ENCODE measurements at places on chromosomes 6 and 20.
A peak's percentile ranks its signal among the peaks of the same experiment; 100 is the strongest.

DNA sequence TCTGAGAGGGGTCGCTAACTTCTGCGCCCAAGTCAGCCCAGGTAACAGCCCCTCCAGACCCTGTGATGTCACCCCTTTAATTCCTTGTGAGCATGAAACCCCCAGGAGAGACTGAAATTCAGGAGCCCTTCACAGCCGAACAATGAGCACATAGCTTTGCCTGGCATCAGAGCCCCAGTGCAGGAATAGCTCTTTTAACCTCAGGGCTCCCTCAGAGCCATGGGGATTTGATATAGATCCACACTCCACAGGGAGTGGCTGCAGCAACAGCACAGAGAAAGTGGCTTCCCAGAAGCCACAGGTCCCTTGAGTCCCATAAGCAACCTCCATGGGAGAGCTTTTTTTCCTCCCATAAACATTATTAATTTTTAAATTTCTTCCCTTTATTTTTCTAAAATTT is 150.0 kb upstream of the MARCKS start:
- no peaks in the 10 kb centered on the region for H3K27me3 ChIP-seq
- H3K36me3 ChIP-seq, result no peaks in the 10 kb centered on the region
- no peak overlapping the region for H3K27ac ChIP-seq
- no peak for DNase-seq
- peaks cover 4% of the 10 kb centered on the region for H3K4me1 ChIP-seq

DNA sequence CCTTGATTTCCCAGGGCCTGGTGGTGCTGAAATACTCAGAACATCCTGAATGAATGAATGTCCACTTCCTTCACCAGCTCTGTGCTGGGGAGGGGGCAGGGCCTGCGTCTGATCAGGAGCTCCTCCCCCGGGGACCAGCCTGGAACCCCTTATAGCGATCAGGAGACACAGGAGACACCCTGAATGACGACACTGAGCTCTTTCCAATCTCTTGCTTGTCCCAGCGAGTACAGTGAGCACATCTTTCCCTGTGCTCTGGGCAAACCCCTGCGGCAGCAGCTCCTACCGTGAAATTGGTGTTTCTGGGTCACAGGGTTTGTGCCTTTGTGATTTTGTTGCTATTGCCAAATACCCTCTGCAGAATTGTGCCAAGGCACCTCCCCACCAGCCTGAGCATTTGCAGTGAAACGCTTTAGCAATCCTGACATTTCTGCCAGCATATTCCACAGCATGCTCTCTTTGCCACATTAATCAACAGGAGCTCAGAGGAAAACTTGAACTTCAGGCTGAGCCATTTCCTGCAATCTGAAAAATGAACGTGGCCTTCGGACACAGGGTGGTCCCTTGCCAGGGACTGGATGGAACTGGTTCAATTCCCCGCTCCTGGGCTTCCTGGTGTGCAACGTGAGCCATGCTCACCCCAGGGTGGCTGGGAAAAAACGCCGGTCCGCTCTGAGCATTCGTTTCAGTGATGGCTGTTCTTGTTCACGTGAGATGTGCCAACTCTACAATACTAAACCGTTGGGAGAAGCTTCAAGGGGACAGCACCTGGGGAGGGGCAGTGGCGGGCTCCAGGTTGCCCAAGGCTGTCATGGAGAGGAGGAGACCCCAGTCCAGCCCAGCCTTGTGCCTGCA is 23.1 kb upstream of the MRGBP start:
- no peak for DNase-seq
- no peaks in the 10 kb centered on the region for H3K36me3 ChIP-seq
- H3K4me1 ChIP-seq, result peaks cover 63% of the 10 kb centered on the region
- H3K27me3 ChIP-seq, result peaks cover 12% of the 10 kb centered on the region

DNA sequence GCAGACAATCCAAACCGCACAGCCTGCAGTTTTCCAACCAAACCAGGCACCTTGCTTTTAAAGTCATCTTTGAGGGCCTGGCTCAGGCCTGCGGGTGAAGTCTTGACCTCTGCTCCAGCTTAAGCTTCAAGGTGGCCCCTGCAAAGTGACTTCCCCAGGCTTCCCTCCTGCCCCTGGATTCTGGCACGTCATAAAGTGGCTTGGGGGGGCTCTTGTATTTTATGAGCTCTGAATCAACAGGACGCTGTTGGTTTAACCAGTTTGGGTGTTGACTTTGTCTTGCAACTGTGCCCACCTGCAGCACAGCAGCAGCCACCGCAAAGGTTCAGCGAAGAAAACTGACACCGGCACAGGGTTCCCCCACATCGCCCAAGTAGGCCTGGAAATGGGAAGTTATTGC is 81.2 kb downstream of the NFATC2 start:
- peak overlapping the region; percentile 64 for H3K27ac ChIP-seq
- H3K4me1 ChIP-seq, result peaks cover 21% of the 10 kb centered on the region
- no peak overlapping the region for H3K4me3 ChIP-seq
- no peaks in the 10 kb centered on the region for H3K36me3 ChIP-seq
- DNase-seq, result no peak
- peaks cover 6% of the 10 kb centered on the region for H3K27me3 ChIP-seq

DNA sequence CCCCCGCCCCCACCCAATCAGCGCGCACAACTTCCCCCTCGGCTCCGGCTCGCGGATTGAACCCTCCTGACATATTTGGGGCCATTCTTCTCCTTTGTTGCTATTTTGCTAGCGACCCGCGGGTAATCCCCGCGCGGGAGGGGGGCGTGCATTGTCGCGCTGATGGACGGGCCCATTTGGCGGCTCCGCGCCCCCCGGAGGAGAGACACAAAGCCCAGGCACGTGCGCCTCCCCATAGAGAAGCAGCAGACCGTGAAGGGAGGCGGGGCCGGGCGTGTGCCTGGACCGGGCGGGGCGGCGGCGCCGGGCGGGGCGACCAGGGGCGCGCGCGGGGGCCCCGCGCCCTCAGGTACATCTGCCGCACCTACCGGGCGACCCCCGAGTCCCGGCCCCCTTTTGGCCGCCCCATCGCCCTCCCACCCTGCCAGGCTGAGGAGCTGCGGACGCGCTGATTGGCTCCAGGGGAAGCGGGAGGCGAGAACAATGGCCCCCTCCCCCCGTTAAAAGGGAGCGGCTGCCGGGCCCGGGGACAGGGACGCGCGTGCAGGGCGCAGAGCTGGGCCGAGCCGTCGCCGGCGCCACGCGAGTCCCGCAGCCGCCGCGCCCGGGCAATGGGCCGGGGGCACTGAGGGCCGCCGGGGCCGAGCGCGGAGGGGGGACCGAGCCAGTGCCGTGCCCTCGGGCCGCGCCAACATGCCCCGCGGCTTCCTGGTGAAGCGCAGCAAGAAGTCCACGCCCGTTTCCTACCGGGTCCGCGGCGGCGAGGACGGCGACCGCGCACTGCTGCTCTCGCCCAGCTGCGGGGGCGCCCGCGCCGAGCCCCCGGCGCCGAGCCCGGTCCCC is at the start of gene INSM1:
TSS of gene INSM1 (plus strand) at position 530 of the 843 bp plus-strand sequence. CDS start at position 694, 164 bp downstream.
- DNase-seq, result peak; percentile 35
- H3K4me3 ChIP-seq, result peak within 1 kb of the TSS; percentile 67
- no peak within 1 kb of the TSS for H3K27ac ChIP-seq
- H3K27me3 ChIP-seq, result peaks cover 89% of the 10 kb centered on the region

DNA sequence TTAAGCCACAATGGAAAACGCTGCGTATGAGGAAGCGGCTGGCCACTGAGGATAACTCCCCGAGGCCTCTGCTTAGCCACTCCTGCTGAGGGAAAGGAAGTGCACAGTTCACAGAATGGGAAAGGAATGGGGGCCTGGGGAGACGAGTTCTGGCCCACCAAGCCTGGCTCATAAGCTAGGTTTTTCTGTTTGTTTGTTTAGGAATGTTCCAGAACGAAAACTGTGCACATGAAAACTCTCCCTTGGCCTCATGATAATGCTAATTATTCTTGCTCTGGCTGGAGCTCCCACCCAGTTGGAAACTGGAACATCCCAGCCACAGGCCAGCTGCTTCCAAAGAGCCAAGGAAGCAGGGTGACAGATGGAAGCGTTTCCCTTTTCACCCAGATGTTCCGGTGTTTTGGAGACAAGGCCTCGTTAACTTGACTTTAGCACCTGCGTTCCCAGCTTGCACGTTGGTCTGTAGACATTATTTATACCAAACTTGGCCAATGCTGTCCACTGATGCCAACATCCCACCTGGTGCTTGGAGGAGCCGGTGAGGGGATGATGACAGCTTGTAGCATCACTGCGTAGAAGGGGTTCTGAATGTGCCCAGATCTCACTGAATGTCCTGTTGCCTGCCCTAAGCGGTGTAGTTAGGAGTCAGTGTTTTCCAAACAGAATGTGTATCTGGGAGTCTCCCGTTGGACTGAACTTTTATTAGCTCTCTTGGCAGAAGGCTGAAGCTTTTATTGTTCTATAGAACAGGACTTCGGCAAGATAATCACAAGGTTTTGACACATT is 34.5 kb downstream of the APCDD1L start:
- DNase-seq, result no peak
- H3K36me3 ChIP-seq, result peaks cover 28% of the 10 kb centered on the region
- no peak overlapping the region for H3K27ac ChIP-seq
- no peak overlapping the region for H3K4me3 ChIP-seq

- H3K4me3 ChIP-seq, result no peak overlapping the region
- H3K27ac ChIP-seq, result no peak overlapping the region
- DNase-seq, result no peak
- no peaks in the 10 kb centered on the region for H3K36me3 ChIP-seq
These were observed 101.2 kb downstream of the SLC35B3 start for GRCh38 chr6:8334113-8334512.

- DNase-seq, result no peak
- H3K4me3 ChIP-seq, result no peak overlapping the region
- H3K4me1 ChIP-seq, result peaks cover 3% of the 10 kb centered on the region
- H3K27ac ChIP-seq, result no peak overlapping the region
These were observed 7.1 kb downstream of the PEX6 start for GRCh38 chr6:42971746-42972327.

- H3K4me3 ChIP-seq, result no peak overlapping the region
- H3K36me3 ChIP-seq, result no peaks in the 10 kb centered on the region
- H3K4me1 ChIP-seq, result peaks cover 3% of the 10 kb centered on the region
- peaks cover 6% of the 10 kb centered on the region for H3K27me3 ChIP-seq
- H3K27ac ChIP-seq, result no peak overlapping the region
- DNase-seq, result no peak
These were observed 139.9 kb downstream of the TBXT start for GRCh38 chr6:166027761-166028160.
